ENCODE measurements at places on chromosomes 4 and X.

- DNase-seq = no peak
Measured at GRCh38 chr4:127780598-127780997, 1.5 kb upstream of the HSPA4L start.

DNA sequence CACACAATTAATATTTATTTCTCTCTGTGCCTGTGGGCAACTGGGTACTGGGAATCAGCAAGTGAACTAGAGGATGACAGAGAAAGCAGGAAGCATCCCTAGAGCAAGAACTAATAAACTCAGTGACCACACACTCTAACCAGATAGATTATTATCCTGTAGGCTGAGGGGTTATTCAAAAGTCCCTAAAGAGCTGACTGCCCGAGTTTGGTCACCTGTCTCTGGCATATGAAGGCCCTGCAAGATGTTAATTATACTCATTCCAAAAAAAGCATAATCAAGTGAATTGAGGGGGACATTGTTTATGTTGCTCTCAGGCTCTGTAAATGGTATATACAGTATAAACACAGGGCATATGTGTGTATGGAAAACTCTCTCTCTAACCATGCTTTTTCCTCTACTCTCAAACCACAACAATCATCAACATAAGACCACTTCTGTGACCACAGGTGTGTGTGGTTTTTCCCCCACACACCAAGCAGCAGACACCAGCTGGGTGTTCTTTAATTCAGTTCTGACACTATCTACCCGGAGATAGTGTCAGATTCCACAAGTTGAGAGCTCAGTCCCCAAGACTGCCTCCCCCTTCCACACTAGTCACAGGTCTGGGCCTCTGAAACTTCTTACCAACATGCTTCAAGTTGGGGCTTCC, 6.2 kb upstream of the HPSE start:
- no peak for DNase-seq

DNA sequence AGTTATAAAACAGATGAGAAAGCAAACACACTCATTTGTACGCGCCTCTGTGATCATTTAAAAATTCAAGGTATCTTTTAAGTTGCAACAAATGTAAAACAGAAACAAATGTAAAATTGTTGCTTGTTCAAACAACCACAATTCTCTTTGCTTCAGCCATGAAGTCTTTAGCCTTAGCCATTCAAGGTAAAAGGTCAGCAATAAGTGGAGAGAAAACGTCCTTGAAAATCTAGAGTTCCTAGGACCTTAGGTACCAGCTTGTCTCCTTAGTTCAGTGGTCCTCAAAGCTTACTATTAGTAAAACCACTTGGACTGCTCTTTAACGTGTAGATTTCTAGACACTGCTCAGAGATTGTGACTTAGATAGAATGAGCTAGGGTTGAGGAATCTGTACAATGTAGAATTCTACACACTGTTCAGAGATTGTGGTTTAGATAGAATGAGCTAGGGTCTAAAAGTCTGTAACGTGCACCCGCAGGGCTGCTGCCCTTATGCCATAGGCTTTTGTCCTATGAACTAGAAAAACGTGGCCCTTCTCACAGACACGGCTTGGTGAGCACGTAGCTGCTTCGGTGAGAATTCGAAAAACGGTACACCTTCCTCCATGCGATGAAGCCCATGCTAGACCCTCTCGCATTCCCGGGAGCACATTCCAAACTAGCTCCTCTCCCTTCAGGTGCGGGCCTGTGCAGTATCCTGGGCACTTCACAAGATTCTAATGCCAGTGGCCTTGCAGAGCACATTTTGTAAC, 1.7 kb downstream of the PLAC8 start:
- DNase-seq = peak; percentile 16

DNA sequence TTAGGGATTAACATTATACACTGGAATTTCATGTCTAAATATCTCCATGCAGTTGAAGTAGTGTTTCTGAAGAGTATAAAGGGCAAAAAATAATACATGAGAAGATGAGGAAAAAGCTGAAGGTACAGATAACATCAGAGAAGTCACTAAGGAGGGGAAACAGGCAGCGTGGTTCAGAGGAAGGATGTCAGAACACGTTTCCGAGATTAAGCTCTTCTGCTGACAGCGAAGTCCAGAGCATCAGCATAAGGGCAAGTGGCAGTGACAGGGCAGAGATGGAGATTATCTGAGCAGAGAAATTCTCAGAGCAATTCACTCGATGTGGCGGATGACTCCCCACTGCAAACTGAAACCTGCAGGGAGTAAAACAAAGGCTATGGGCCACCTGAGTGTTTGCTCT, 443.2 kb upstream of the FRG1 start:
- DNase-seq = no peak

- no peak for DNase-seq
Measured at GRCh38 chr4:86400216-86400615, 40.4 kb upstream of the MAPK10 start.

DNA sequence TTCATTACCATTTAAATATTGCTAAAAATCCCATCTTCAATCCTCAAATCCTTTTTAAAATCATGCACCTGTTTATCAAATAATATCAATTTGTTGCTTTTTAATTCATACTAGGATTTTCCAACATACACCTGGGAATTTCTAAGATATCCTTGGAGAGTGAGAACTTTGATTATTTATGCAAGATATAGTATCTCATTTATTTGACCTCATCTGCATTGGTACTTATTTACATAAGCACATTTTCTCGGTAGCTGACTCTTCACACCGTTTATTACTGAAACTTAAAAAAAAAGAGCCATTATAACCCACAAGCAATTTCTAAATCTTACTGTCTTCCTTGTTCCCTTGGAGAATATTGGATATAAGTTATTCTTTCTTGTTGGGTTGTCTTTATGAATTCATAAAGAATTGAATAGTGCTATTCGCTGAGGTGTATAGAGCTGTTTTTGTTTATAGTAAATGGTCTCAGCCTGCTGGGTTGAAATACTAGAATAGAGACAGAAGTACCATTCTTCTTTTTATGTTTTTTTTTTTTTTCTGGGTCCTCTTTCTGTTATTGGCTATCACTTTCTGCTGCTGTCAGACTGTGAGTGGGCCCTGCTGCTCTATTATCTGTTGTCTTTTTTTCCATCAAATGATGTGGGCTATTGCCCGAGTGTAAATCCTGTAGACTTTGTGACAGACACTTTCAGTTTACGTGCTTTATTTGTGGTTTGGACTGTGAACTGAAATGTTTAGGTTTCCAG, 2.9 kb downstream of the UGT8 start:
- no peak for DNase-seq

DNA sequence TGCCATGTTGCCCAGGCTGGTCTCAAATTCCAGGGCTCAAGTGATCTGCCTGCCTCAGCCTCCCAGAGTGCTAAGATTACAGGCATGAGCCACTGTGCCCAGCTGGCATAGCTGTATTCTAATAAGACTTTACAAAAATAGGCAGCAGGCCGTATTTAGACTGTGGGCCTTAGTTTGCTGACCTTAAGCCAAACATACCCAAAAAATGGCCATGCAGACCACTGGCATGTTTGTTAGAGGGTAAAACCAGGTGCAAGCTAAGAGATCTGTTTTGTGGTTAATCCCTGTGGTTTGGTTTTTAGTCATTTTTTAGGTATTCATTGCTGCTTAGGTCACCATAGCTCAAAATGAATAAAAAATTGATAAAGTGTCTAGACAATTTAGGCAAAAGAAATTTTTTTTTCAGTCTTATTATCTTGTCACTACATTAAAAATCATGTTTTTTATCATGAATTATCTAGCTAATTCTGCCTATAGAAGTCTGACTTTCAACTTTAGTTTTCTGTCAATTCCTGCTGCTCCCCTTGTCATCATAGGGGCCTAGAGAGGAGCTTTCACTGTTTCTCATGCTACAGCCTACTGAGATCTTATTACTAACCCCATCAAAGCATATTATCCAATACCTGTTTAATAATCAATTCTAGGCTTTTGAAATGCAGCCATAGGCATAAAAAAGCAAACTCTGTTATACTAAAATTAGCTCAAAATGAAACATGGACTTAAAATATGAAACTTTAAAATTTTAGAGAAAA, 7.5 kb upstream of the SPINK2 start:
- DNase-seq = no peak

DNA sequence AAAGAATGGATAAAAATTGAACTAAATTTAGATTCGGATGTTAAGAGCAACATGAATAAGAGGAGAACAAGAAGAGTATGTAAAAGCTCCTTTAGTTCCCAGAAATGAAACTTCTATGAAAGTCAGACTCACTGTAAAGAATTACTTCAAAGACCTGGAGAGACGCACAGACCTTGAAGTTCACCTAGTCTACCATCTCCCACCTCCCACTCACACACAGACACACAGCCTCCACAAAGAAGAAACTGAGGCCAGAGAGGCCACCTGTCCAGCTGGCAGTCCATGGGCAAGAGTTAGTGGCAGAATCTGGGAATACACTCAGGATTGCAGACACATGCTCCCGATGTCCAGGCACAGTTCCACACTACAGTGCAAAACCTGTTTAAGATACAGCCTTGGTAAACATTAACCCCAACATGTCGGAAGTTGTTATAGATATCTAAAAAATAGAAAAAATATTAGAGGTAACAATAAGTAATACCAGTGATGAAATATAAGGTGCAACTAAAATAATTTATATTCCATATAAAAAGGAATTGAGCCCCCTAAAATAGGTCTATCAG, 288.8 kb downstream of the INPP4B start:
- no peak for DNase-seq

GRCh38 chr4:27568236-27568951, 707.8 kb downstream of the STIM2 start:
- no peak for DNase-seq

- peak; percentile 80 for DNase-seq
Measured at GRCh38 chr4:151331276-151332042, 6.1 kb upstream of the SH3D19 start.

GRCh38 chr4:64564126-64564525, 154.9 kb upstream of the TECRL start:
- DNase-seq = no peak

- no peak for DNase-seq
Measured at GRCh38 chr4:41410049-41410448, 127.9 kb upstream of the LIMCH1 start.

DNA sequence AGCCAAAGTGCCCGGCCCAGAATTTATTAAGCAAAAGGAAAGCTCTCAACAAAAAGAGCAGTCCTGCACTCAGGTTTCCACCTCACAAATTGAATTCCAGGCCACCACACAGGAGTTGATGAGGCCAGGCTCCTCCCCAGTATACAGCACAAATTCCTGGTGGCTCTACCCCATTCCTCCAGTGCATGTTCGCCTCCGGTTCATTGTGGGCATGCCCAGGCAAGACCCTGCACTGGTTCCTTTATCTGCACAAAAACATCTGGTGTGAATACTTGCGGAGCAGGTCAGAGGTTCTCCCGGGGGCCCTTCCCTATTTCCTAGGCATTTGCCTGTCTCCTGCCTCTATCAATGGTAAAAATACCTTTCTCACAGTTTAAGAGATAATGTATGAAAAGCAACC, 195.2 kb upstream of the ANXA10 start:
- peak; percentile 87 for DNase-seq

GRCh38 chr4:165874791-165875371, 1.8 kb downstream of the TLL1 start:
- DNase-seq = no peak

DNA sequence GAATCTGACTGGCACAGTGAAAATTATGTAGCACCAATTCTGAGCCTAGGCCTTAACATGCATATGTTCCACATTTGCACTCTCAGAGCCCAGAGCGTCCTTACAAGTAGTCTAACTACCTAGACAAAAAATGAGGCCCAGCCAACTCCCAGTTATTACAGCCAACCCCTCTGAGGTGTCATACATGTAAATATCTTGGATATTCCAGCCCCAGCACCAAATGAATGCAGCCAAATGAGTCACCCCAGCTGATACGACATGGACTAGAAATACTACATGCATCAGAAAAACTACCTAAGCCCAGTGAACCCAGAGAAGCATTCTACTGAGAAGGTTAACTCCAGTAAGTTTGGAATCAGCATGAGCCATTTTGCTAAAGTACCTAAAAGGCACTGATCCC, 145.1 kb downstream of the STPG2 start:
- DNase-seq = no peak

DNA sequence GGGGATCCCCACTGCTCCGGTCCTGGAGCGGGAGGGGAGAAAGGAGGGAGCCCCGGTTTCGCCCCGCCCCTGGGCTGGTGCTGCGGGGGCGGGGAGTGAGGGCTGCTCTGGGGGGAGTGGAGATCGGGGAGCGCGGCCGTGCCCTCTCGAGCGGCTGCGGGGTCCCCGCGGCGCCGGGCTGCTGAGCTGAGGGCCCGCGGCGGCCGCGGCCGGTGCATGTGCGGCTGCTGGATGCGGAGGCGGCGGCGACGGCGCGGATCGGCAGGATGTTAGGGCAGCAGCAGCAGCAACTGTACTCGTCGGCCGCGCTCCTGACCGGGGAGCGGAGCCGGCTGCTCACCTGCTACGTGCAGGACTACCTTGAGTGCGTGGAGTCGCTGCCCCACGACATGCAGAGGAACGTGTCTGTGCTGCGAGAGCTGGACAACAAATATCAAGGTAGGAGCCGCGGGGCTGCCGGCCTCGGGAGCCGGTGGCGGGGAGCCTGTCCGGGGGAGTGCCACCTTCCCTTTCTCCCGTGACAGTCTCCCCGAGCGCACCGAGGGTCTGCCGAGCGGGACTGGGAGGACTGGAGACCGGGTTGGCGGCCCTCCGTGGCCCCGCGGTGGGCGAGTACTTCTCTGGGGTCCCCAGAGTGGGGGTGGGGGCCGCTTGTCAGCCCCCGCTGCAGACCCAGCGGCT, at the start of gene ING2:
Gene ING2 (plus strand): TSS at position 129 of the 681 bp plus-strand sequence. CDS start 138 bp downstream, at position 267.
- peak; percentile 67 for DNase-seq

- DNase-seq = no peak
Measured at GRCh38 chrX:64427281-64427680, 32.0 kb upstream of the MTMR8 start.

DNA sequence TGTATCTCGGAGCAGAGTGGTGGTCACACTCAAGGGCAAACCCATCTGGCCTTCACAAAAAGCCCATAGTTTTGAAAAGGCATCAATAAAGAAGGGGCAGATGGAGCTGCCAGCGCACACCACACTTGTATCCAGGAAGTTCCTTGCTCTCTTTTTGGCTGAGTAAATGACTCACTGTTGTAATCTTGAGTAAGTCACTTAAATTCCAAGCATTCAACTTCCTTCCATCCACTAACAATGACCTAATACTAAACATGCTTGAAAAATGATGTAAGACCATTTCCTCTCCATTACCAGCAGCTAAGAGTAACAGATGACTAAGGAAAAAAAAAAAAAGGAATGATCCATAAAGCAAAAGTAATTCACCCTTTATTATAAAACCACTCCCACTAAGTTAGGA, 32.4 kb upstream of the MYOZ2 start:
- DNase-seq = peak; percentile 86

GRCh38 chr4:118999919-119000318, 111.3 kb downstream of the SYNPO2 start:
- DNase-seq = no peak

DNA sequence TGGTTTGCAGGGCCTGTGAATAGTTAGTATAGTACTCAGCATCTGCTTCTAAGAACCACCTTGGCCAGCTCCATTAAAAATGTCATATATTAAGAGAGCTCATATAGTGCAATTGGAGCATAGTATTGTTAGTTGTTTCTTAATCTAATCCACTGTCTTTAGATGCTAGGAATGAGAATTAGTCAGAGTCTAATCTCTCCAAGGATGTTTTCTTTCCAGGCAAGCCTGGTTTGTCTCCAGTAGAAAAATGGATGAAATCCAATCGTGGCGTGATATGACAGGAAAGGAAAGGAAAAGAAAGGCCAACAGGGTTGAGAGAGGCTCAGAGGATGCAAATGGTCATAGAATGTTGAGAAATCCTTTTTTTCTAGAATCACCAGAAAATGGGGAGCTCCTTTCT, 15.0 kb upstream of the TMEM164 start:
- DNase-seq = no peak
